Activated naive CD8-positive, alpha-beta T cell treated with anti-CD3 and anti-CD28 coated beads, Interleukin-2, amount 50 U/mL, for 24 hours (primary cell): ENCODE measurements at places on chromosomes 13 and 19.

DNA sequence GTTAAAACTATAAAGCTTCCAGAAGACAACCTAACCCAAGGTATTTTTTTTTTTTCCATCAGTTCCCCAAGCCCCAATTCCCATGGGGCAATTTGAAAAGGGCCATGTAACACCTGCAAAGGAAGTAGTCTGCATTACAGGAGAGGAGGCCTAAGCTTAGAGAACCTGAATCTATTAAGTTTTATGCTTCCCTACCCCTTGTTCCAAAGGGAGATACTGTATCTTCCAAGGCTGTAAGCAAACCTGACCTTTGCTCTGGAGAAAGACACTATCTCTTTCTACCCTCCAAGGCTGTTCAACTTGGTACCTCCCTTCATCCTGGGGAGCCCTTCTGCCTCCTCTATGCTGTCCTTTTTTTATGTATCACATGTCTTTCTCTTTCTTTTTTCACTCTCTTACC is 15.0 kb downstream of the KATNAL1 start:
- DNase-seq = no peak
- H3K4me1 ChIP-seq = peaks cover 9% of the 10 kb centered on the region
- no peak overlapping the region for H3K27ac ChIP-seq
- H3K4me3 ChIP-seq = no peak overlapping the region

DNA sequence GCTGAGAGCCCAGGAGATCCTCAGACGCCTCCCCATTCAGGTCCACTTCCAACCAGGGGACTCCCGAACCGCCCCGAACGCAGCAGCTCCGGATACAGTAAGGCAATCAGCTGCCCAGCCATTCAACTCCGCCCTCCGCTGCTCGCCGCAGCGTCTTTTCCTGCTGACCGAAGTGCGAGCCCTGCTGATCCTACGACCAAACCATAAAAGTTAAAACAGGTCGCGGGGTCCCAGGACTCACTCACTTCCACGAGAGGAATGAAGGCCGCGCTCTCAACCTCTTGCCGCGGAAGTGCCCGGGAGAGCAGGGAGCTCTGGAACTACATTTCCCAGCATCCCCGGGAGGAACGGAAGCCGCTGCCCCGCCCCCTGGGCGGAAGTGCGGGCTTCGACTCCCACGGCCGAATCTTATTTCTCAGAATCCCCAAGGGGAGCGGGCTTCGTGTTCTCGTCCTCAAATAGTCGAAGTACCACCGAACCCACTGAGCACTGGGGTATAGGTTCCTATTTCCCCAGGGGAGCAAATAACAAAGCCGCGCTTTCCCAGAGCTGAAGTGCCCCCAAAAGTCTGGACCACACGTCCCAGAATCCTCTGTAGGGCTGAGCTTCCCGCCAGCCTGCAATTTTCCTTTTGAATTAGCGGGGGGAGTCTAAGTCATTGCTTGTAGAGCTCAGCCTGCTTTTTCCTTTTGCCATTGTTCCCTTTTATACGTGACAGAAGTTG is at the start of gene ZNF45:
ZNF45 (minus strand) TSS at position 298 of the 724 bp plus-strand sequence. CDS start 13,097 bp downstream, outside the sequence.
- H3K4me3 ChIP-seq = peak within 1 kb of the TSS; percentile 90
- peaks cover 34% of the 10 kb centered on the region for H3K36me3 ChIP-seq
- DNase-seq = peak; percentile 88
- no peaks in the 10 kb centered on the region for H3K27me3 ChIP-seq

DNA sequence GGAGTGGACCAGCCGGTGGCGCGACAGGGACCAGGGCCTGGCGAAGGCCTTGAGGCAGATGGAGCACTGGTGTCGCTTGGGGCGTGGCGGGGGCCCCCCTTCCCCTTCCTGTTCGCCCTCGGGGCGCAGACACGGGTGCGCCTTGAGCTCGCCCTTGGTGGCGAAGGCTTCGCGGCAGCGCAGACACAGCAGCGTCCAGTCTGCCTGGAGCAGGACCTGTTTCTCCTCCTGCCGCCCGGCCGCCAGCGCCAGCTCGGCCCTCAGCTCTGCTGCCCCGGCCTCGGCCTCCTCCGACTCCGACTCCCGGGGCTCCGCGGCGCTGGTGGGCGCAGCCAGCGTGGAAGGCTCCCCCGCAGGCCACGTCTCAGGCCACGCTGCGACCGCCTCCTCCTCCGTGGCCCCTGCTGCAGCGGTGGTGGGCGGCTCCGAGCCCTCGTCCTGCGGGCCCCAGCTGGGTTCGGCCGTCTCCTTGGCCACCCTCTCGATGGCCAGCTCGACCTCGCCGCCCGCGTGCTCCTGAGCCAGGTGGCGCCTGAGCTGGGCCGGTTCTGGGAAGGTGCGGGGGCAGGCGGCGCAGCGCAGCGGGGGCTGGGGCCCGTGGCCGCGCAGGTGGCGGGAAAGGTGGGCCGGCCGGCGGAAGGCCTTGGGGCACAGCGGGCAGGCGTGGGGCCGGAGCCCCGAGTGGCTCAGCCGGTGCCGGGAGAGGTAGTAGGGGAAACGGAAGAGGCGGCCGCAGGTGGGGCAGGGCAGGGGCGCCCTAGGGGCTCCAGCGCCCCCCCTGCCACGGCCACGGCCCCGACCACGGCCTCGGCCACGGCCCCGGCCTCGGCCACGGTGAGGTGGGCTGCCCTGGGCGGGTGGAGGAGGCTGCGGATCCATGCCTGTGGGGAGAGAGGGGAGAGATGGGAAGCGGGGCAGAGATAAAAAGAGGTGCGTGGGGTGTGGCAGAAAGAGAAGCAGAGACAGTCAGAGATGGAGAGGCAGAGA is 1.6 kb downstream of the ZNF579 start:
- peak overlapping the region; percentile 94 for H3K27ac ChIP-seq
- H3K27me3 ChIP-seq = no peaks in the 10 kb centered on the region
- peaks cover 17% of the 10 kb centered on the region for H3K36me3 ChIP-seq
- DNase-seq = no peak
- H3K4me3 ChIP-seq = peak overlapping the region; percentile 92

- no peaks in the 10 kb centered on the region for H3K36me3 ChIP-seq
- H3K4me3 ChIP-seq = no peak overlapping the region
- peaks cover 9% of the 10 kb centered on the region for H3K27me3 ChIP-seq
- DNase-seq = no peak
- H3K27ac ChIP-seq = no peak overlapping the region
These were observed 40.5 kb upstream of the NBEA start for GRCh38 chr13:34901572-34901971.

DNA sequence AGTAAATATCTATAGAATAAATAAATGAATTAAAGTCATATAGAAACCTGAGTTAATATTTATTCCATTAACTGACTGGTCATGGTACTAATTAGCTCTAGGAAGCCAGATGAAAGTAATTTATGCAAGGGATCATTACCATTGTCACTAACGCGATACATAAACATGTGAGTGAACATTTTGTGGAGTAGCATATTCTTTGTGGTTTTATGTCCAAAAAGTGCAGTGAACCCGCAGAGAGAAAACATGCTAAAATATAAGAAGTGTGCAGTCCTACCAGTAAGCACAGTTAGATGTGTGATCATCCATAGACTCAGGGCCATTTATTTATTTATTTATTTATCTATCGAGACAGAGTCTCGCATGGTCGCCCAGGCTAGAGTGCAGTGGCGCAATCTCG is 1.6 kb downstream of the GPR183 start:
- H3K4me1 ChIP-seq = peaks cover 84% of the 10 kb centered on the region
- peak overlapping the region; percentile 90 for H3K27ac ChIP-seq
- peaks cover 54% of the 10 kb centered on the region for H3K36me3 ChIP-seq

DNA sequence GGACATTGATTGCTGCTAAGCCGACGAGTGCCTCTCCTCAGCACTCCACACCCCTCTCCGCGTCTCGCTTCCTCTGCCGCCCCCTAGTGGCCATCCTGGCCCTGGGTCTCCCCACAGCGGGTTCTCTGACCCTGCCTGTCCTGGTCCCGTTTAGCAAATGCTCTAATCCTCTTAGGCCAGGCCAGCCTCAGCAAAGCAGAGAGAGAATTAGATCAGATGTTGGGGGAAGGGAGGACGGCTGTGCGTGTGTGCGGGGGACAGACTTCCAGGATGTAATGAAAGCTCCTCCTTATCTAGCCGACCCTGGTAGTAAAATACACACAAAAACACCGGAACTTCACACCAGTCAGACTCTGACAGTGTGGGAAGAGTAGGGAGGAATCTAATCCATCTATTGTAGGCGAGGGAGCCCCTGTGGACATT is 4.5 kb downstream of the TPRX2 start:
- peaks cover 9% of the 10 kb centered on the region for H3K27me3 ChIP-seq
- H3K4me1 ChIP-seq = peaks cover 3% of the 10 kb centered on the region
- H3K4me3 ChIP-seq = no peak overlapping the region
- no peak overlapping the region for H3K27ac ChIP-seq

DNA sequence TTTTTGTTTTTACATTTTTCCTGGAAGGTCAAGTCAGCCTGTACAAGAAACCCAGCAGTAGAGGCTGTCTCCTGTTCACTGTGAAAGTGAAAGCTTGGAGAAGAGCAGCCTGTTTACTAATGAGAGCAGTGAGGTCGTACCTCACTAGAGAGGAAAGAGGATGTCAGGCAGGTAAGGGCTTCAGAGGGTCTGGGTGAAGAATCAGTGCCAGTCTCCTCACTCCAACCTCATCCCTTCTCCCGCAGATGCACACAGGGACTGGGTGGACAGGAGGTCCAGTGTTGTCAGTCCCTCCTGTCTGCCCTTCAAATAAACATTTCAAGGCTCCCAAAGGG is 462.5 kb downstream of the KLF5 start:
- peak overlapping the region; percentile 75 for H3K27ac ChIP-seq
- DNase-seq = no peak
- peaks cover 16% of the 10 kb centered on the region for H3K4me1 ChIP-seq
- H3K27me3 ChIP-seq = no peaks in the 10 kb centered on the region

GRCh38 chr13:48004201-48004600 is 3.1 kb upstream of the SUCLA2 start:
- DNase-seq = no peak
- H3K27me3 ChIP-seq = no peaks in the 10 kb centered on the region
- no peak overlapping the region for H3K4me3 ChIP-seq

- peaks cover 41% of the 10 kb centered on the region for H3K4me1 ChIP-seq
- H3K4me3 ChIP-seq = no peak overlapping the region
- no peak for DNase-seq
- H3K36me3 ChIP-seq = no peaks in the 10 kb centered on the region
- H3K27ac ChIP-seq = no peak overlapping the region
These were observed 68.2 kb downstream of the ARHGAP35 start for GRCh38 chr19:46928951-46929350.

- peaks cover 2% of the 10 kb centered on the region for H3K27me3 ChIP-seq
- H3K27ac ChIP-seq = no peak overlapping the region
- no peak for DNase-seq
These were observed 142.8 kb upstream of the SOX1 start for GRCh38 chr13:111923991-111924677.

DNA sequence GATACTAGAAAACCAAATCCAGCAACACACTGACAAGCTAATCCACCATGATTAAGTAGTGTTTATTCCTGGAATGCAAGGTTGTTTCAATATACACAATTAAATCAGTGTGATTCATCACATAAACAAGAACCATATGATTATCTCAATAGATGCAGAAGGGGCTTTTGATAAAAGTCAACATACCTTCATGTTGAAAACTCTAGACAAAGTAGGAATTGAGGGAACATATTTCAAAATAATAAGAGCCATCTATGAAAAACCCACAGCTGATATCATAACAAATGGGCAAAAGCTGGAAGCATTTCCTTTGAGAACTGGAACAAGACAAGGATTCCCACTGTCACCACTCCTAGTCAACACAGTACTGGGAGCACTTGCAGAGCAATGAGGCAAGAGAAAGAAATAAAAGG is 213.6 kb upstream of the CSNK1A1L start:
- no peak overlapping the region for H3K4me3 ChIP-seq
- no peaks in the 10 kb centered on the region for H3K36me3 ChIP-seq
- H3K4me1 ChIP-seq = no peaks in the 10 kb centered on the region
- no peak overlapping the region for H3K27ac ChIP-seq
- H3K27me3 ChIP-seq = no peaks in the 10 kb centered on the region
- no peak for DNase-seq
